Daoy (cell line): ENCODE measurements at places on chromosomes 12 and 14. TPM values are rescaled to one million over a fixed set of nuclear protein-coding genes. Genes with fewer than 3 reads are reported as not detected.

The ASCL1 gene
- 0.06 TPM in 1 of 2 replicates, not detected in the other for total RNA-seq

The ARHGDIB gene
- total RNA-seq: 308 and 347 TPM in 2 replicates

The KRT79 gene
- 0.57 and 2.6 TPM in 2 replicates for total RNA-seq

The OR4E2 gene
- not detected in 2 replicates for total RNA-seq

The IL23A gene
- 1.1 TPM in 1 of 2 replicates, not detected in the other for total RNA-seq

The GLS2 gene
- 5.4 TPM in 1 of 2 replicates, not detected in the other for total RNA-seq

The SIX4 gene
- 13.9 and 20.6 TPM in 2 replicates for total RNA-seq

The CCND2 gene
- 44.1 and 49.5 TPM in 2 replicates for total RNA-seq

The TSPAN19 gene
- total RNA-seq: 0.91 TPM in 1 of 2 replicates, not detected in the other

The CD163L1 gene
- total RNA-seq: 2.9 and 21.4 TPM in 2 replicates

GRCh38 chr12:92511786-92512185 lies 191.0 kb upstream of the PLEKHG7 start:
- no peak for DNase-seq

DNA sequence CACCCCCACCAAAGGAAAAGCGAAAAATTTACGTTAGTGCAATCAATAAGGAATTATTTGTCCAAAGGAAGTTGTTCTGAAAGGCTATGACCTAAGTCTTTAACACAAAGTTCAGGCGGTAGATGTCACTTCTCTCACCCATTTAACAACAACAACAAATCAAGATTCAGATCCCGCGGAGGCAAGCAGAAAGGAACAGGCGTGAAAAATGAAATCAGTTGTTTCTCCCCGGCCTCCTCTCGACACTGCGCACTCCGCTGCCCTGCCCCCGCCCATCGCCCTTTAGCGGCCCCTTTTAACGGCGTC lies 1.4 kb downstream of the DENND5B start:
- DNase-seq: no peak

- DNase-seq: no peak
Measured at GRCh38 chr12:20483776-20484175, 115.4 kb downstream of the PDE3A start.

DNA sequence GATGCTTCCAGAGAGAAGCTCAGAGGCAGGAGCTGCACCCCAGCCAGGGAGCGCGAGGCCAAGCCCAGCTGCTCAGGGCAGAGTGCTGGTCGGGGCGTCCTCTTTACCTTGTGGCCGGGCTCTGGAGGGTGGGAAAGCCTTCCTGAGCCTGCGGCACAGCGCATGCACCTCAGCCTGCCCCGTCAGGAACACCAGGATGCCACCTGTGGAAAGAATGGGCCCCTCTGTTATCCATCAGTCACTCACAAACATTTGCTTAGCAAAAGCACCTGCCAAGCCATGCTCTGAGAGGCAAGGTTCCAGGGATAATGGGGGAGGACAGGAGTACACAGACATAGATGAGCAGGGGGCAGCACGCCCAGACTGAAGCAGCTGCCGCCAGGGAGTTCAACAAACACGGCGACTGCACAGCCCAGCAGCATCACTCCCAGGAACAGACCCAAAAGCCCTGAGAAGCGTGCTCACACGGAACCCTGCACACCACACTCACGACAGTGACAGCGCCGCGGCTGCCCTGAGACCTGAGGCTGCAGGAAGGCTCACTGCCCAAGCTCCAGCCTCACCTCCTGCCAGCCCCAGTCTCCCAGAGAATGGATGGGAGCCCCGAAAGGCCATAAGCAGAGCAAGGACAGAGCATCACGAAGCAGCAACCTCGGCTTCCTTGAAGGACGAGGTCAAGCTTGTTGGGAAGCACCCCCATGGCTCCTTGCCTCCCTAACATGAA lies 21.8 kb downstream of the DHX37 start:
- no peak for DNase-seq

DNA sequence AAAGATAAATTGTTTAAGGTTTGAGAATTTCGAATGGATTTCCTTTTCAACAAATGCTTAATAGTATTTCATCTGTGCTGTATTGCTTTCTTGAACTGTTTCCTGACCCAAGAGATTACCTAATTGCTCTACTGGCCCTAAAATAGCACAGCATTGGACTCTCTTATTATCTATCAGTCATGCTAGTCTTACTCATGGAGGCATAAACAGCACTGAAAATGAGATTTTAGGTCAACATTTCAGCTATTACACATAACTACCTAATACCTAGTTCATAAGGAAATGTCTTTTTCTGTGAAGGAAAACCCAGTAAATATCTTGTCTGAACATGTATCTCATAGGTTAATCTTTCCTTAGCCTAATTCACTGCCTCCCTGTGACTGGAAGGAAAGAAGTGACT lies 4.3 kb upstream of the ABCD2 start:
- DNase-seq: no peak

GRCh38 chr12:111155020-111155419 lies 213.9 kb downstream of the PHETA1 start:
- DNase-seq: no peak

DNA sequence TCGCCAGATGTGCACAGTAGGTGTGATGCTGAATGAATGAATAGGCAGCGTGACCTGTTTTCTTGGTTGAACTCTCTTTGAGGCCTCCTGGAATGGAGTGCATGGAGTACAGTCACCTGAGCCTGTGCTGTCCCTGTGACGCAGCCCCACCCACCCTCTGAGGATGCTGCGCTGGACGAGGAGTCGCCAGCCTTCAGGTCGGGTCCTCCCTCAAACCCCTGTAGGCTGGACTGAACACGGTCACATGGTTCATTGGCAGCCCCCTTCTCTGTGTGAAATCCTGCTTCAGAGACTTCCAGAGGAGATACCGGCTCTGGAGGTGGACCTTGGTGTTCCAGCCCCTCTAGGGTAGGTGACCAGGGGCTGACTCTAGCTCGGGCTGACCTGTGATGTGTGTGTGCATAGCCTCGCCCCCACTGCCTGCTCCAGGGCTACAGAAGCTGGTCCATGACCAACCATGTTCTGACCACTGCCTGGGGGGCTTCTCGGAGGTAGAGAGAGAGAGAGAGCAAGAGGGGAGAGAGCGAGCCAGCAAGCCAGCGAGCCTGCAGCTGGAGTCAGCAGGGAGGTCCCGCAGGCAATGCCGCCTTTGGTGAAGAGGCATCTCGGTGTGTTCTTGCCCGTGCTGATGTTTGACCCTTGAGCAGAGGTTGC lies 158.0 kb upstream of the RTL1 start:
- DNase-seq: no peak

GRCh38 chr12:76720068-76720467 lies 43.8 kb upstream of the ZDHHC17 start:
- DNase-seq: peak; percentile 65

GRCh38 chr12:8035440-8036010 lies 3.0 kb downstream of the FOXJ2 start:
- no peak for DNase-seq

DNA sequence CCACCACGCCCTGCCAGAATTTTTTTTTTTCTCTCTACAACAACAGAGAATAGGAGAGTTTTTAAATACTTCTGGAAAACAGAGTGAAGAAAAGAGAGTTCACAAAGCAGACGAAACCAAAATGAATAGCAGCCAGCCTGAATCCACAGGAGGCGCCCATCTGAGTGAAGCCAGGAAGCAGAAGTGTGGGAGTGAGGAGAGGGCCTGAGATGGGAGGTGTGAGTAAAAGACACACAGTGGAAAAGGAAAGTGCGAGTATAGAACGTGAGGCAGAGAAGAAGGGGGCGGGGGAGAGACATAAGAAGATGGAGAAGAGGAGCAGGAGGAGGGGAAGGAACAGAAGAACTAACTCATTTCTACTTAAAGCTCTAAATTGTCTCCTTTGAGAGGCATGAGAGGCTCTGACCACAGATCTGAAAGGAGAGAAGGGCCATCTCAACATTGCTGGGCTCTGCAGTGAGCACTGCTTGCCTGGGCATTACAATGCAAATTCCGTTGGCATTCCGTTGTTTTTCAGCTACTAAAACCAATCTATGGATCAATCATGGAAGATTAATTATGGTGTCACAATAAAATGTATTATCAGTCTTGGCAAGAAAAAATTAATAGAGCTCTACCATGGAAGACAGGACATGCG lies 140.1 kb upstream of the CPSF6 start:
- no peak for DNase-seq

- peak; percentile 63 for DNase-seq
Measured at GRCh38 chr12:53219292-53219955, 12.4 kb upstream of the ITGB7 start.

GRCh38 chr14:44736326-44736725 lies 225.4 kb downstream of the KLHL28 start:
- no peak for DNase-seq

DNA sequence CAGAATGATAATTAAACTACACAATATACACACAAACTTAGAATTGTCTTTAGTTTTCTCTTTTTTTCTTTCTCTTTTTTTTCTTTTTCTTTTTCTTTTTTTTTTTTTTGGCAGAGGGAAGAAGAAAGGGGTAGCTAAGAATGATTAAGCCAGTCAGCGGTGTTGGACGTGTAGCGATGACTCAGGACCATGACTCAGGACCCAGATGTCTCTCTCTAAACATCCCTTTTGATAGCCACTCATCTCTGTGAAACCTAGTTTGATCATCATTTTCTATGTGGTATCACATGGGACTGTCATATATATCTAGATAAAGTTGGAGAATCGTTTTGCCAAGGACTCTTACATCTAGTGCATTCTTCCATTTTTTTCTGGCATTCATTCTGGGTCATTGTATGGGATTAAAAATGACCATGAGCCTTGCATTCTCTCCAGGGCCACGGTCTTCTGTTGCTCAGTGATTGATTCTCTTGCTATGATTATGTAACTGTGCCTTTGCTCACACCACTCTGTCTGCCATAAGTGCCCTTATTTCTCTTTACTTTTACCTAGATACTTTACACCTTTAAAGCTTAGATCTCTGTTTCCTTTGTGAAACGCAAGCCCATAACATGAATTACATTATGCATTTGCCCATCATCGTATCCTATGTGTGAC lies 26.6 kb upstream of the NRXN3 start:
- peak; percentile 57 for DNase-seq

DNA sequence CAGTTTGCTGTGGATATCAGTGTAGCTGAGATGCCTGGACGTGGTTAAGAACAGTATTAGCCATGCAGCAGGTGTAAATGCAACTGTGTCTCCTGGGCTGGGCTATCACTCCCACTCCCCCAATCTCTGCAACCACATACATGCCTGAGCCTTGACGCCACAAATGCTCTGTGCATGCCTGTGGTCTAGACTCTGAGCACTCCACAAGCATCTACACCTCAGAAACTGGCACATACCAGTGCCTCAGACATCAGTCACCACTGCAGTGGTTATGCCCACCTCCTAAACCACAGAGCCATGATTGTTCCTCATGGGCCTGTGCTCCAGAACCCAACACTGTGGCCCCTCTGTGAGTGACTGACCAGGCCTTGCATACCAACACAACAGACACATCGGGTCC lies 226.8 kb upstream of the ALG10 start:
- DNase-seq: no peak

DNA sequence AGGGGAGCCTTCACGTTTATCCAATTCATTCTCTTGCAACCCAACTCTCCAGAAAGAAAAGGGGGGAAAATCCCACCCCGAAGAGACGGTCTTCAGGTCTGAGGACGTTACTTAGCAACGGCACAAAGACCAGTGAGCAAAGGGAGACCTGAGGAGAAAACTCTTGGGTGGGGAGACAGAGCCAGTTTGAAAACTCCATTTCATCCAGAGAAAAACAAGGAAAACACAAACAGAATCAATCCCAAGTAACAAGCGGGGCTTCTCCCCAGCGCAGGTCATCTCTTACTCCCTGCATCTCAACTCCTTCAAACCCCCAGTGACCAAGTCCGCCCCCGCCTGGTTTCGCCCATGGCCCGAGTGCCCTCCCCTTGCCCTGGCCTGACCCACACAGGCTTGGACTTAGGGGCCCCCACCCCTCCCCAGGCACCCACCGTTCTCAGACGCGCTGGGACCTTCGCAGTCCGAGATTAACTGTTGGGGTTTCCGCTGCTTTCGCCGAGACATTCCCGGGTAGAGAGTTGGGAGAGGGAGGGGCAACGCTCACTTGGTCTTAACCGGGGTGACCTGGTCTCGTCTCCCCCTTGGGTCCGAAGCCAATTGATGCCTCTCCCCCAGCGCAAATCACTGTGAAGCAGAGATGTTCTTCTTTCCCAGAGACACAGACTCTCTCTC lies 10.4 kb upstream of the SALL2 start:
- no peak for DNase-seq

- peak; percentile 77 for DNase-seq
Measured at GRCh38 chr14:28751467-28752058, 15.0 kb upstream of the FOXG1 start.

GRCh38 chr14:75224561-75224960 lies 48.1 kb upstream of the TMED10 start:
- no peak for DNase-seq

- DNase-seq: peak; percentile 23
Measured at GRCh38 chr12:15829255-15829654, 40.1 kb upstream of the EPS8 start.

DNA sequence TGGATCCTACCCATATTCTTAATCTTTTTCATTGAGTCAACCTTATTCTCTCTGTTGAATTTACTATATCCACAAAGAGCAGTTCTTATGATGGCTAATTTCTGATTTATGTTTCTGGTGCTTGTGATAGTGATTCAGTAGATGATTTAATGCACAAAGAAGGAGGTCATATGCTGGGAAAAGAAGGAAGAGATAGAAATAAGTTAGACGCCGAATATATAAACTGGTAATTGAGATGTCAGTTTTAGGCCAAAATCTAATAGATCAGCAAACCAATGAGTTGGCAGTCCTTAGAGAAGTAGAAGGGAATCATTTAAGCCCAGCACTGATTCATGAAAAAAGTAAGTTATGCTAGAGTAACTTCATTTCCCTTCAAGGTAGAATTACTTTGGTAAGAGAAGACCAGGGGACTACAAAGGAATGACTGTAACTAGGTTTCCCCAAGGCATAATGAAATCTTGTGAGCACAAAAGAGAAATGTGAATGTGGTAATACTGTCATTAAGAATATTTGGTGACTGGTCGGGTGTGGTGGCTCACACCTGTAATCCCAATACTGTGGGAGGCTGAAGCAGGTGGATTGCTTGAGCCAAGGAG lies 132.4 kb downstream of the TGFB3 start:
- no peak for DNase-seq

DNA sequence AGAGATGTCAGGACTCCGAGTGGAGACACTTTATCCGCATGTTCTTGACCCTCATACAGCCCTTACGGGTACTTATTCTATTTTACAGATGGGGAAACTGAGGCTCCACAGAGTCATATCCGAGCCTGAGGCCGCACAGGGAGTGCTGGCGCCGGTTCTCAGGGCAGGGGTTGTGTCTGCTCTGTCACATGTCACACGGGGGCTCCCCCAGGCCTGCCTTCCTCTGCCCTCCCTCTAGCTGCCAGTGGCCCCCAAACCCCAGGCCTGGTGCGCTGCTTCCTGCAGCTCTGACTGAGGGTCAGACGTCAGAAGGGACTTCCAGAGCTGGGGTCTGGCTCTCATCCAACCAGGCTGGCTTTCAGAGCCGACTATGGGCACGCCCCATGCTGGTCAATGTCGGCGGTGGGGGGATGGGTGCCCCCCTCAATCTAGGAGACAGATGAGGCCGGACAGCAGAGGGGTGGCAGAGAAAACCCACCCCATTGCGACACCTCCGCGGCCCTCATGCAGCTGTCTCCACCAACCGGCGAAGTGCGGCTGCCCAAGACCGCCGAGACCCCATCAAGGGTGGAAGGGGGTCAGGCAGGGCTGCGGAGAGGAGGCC lies 811 bp upstream of the INF2 start:
- peak; percentile 74 for DNase-seq
